Prostate gland (tissue), 2 donors: ENCODE measurements at places on chromosomes 13 and 19.

- no peak for DNase-seq
These were observed 319.7 kb upstream of the TSHZ3 start for GRCh38 chr19:31668921-31669320.

DNA sequence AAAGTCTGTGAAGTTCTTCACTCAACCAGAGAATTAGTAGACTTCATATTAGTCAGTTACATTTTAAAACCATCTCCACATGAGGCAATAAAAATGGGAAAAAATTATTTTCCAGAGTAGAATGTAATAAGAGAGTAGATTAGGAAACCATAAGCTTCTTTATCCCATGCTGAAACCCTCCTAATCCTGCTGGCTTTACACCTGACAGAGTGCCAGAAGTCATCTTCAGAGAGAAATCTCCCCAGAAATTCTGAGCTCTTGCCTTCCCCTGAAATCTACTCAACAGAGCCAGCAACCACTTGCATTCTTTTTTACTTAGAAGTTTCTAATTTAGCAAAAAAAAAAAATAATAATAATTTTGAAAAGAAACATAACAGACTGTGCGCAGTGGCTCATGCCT lies 279.9 kb downstream of the NHLRC3 start:
- no peak for DNase-seq

DNA sequence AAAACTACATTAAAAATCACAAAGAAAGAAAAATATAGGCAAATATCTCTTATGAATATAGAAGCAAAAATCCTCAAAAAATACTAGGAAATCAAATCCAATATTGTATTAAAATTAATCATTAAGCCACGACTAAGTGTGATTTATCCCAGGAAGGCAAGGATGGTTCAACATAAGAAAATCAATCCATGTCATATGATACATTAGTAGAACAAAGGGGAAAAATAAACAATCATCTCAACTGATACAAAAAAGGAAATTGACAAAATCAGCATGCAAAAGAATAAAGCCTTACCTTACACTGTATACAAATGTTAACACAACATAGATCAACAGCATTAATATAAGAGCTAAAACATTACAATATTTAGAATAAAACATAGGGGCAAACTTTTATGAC lies 933.3 kb downstream of the PCDH9 start:
- no peak for DNase-seq

- no peak for DNase-seq
These were observed 23.7 kb upstream of the UBE2L5 start for GRCh38 chr13:30398601-30399072.

DNA sequence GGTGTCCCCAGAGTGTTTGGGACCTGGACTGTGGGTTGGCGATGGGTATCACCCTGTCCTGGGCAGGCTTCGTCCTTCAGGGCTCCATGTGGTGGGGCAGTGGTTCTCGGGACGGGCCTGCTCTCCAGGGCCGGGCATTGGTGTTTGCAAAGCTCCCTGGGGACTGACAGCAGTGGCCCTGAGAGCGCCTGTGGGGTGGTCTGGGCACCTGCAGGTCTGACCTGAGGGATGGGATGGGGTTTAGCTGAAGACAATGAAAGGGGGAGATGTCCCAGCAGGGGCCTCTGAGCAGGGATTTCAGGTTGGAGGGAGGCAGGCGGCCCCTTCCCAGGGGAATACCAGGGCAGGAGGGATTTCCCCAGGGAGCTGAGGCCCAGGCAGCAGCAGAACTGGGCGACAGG lies 68.3 kb upstream of the MCF2L start:
- DNase-seq: peak; percentile 3

GRCh38 chr19:30006207-30006606 lies 64.2 kb downstream of the URI1 start:
- no peak for DNase-seq

- DNase-seq: no peak
These were observed 6.5 kb upstream of the TNFSF9 start for GRCh38 chr19:6524311-6524710.

DNA sequence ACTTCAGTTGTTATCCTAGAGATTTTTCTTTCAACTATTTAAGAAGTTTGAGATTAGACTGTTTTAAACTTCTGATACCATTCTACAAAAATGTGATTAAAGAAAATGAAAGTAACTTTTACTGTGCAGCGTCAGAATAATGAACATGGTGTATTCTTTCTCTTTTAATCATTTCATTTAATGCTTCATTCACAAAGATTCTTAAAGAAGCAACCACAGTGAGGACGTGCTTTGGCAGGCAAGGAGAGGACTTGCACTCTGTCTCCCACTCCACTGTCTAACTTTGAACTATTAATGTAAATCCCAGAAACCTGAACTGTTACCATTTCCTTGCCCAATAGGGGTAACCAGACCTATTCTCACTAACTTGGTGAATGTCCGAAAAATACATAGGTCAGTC lies 137.0 kb downstream of the KCNRG start:
- DNase-seq: no peak

GRCh38 chr13:45296259-45296658 lies 44.7 kb downstream of the TPT1 start:
- no peak for DNase-seq

DNA sequence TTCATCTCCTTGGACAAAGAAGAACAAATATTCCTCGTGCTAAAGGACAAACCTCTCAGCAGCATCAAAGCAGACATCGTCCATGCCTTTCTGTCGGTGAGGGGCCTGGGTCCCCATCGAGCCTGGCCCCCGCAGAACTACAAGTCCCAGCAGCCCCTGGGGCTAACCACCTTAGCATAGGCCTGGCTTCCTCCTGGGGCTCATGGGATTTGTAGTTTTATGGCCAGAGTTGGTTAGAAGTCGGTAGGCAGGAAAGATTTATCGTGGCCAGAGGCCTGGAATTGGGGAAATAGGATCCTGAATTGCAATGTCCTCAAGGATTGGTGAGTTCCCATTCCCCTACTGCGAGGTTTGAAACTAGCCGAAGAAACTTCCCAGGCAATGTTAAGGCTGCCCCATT lies 19.6 kb downstream of the TMEM150B start:
- DNase-seq: no peak

DNA sequence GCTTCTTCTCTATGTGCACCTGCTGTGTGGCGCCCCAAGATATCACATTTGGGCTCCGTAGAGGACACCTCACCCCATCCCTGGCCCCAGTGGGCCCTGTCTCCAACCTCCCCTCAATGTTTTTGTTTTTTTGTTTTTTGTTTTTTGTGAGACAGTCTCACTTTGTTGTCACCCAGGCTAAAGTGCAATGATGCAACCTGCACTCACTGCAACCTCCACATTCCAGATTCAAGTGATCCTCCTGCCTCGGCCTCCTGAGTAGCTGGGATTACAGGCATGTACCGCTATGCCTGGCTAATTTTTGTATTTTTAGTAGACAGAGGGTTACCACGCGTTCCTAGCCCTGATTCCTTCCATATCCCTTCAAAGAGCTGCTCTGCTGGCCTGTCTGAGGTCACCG lies 26.9 kb upstream of the TUBGCP3 start:
- no peak for DNase-seq

DNA sequence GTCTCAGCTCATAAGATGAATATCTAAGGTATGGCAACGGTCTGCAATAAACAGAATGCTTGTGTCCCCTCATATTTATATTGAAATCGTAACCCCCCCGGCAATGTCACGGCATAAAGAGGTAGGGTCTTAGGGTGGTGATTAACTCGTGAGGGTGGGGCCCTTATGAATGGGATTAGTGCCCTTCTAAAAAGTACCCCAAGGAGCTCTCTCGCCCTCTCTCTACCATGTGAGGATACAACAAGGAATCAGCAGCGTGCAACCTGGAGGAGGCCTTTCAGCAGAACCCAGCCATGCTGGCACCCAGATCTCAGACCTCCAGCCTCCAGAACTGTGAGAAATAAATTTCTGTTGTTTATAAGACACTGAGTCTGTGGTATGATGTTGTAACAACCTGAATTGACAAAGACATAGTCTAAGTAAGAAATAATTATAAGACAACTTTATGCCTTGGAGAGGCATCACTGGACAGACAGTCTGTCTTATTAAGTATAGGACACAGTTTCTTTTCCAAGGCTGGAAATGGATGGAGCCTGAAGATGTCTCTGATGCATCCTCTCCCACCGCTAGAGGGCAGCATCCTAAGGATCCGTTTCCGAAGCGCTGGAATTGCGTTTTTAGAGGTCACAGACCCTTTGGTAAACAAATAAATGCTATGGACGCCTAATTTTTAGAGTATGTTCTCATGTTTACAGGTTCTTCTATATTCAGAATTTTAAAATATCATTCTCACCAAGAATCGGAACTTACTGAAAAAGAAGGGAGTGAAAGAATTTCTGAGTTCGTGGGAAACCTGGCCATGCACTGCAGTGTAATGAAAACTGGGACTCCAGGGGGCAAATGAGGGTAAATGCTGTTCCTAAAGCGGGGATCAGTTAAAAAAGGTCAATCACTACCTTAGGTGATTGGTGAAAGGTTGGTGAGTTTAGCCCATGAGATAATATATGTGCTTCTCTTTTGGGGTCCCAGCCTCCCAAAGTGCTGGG lies 13.3 kb upstream of the LEUTX start:
- no peak for DNase-seq

GRCh38 chr13:48320891-48321510 lies 17.4 kb downstream of the RB1 start:
- no peak for DNase-seq

GRCh38 chr13:56173346-56173745 lies 967.4 kb upstream of the PRR20A start:
- DNase-seq: no peak

GRCh38 chr19:43540381-43540780 lies 7.4 kb downstream of the ZNF575 start:
- DNase-seq: no peak

DNA sequence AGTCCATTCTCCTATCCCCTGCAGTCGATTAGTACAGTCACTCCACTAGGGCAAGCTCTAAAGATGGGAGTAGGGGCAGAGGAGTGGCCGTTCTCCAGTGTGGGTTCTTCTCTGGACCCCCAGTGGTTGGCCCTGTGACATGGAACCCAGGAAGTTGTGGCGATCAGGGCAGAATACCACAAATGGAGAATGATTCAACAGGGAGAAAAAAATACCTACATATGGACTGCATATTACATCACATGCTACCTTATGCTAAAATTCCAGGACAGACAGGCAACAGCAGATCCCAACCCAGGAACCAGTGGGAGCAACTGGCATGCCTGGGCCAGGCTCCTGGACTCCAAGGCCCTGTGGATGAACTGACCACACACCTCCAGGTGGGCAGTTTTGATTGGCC lies 20.4 kb downstream of the POU2F2 start:
- DNase-seq: no peak

DNA sequence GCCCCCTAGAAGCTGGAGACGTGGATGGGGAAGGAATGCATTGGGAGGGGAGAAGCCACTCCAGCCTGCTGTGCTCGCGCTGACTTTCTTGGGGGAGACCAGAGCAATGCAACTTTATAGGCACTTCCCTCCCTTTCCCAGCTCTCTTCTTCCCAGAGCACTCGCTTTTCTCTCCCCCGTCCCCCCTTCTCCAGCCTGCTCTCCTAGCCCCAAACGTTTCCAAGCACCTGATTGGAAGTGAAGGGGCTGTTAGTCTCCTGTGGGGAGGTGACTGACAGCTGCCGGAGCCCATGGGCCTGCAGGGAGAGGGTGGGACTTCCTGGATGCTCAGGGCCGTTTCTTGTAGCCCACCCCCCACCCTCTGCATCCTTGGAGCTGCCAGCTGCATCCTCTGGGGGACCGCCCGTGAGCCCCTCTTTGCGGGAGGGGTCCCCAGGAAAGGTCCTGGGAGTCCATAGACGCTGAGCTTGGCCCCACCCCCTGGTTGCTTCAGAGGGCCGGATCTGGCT lies 2.5 kb downstream of the HDGFL2 start:
- DNase-seq: no peak

GRCh38 chr13:52428295-52428694 lies 22.1 kb downstream of the VPS36 start:
- no peak for DNase-seq

DNA sequence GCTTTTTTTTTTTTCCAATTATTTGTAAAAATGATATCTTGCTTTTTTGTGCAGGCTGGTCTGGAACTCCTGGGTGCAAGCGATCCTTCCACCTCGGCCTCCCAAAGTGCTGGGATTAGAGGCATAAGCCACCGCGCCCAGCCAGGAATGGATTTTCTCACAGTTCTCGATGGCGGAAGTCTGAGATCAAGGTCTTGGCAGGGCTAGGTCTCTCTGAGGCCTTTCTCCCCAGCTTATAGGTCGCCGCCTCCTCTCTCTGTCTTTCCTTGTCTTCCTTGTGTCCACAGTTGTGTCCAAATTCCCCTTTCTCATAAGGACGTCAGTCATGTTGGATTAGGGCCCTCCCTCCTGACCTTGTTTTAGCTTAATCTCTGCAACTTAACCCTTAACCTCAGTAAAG lies 200.5 kb downstream of the UQCRFS1 start:
- DNase-seq: no peak

GRCh38 chr13:75685239-75685697 lies 49.1 kb downstream of the LMO7 start:
- DNase-seq: peak; percentile 44

GRCh38 chr13:43347877-43348276 lies 324.5 kb downstream of the DNAJC15 start:
- DNase-seq: no peak

GRCh38 chr13:75771818-75772217 lies 135.7 kb downstream of the LMO7 start:
- no peak for DNase-seq

DNA sequence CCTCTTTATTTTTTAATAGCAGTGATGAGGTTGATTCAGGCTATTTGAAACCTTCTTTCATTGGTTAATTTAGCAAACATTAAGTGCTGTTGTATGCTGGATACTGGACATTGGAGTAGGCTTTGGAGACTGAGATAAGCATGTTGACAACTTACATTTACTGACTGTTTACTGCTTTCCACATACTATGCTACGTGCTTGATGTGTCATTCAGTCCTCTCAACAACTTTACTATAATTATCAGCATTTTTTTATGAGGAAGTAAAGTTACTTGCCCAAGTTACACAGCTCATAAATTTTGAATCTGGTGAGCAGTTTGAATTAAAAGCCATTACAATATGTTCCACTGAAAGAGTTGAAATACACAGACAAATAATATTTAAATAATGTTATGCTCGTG lies 83.8 kb downstream of the GJA3 start:
- no peak for DNase-seq

DNA sequence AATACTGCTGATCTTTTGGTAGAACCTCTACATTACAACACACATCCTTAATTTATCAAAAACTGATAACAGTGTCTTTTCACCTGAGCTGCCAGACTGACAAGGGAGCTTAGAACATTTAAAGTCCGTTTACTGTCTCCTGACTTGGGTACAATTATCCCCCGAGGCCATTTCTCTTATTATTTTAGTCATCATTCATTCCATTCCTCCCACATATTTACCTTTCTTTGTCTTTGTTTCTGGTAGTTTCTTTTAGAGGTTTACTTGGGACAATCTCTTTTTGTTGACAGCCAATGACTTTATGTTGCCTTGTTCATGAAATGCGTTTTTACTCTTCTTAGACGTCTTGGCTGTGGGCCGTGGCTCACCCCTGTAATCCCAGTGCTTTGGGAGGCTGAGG lies 186.9 kb downstream of the PCCA start:
- DNase-seq: peak; percentile 11
